Activated CD4-positive, alpha-beta T cell treated with anti-CD3 and anti-CD28 coated beads, Interleukin-2, amount 10 ng/mL, durations not matched to agents 7 days and 5 days (primary cell): ENCODE measurements at places on chromosomes 4 and X.

DNA sequence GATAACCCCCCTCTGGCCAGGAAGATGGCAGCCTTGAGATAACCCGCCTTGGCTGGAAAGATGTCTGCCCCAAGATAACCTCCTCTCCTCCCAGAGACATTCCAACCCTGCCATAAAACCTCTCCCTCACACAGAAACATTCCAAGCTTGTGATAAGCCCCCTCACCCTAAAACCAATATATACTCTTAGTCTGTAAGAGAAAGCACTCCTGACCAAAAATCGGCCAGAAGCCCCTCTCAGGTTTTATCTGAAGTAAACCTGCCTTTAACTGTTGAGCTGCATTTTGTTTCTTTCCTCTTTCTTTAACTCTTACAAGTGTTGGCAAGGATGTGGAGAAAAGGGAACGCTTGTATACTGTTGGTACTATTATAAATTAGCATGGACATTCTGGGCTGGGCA, 8.5 kb downstream of the ERCC6L start:
- DNase-seq: no peak

- no peak for DNase-seq
These were observed 1393.3 kb downstream of the ARAP2 start for GRCh38 chr4:34850968-34851367.

GRCh38 chr4:143377611-143378099, 41.0 kb downstream of the GAB1 start:
- DNase-seq: no peak

GRCh38 chrX:13369256-13370030, 49.6 kb upstream of the ATXN3L start:
- DNase-seq: no peak

DNA sequence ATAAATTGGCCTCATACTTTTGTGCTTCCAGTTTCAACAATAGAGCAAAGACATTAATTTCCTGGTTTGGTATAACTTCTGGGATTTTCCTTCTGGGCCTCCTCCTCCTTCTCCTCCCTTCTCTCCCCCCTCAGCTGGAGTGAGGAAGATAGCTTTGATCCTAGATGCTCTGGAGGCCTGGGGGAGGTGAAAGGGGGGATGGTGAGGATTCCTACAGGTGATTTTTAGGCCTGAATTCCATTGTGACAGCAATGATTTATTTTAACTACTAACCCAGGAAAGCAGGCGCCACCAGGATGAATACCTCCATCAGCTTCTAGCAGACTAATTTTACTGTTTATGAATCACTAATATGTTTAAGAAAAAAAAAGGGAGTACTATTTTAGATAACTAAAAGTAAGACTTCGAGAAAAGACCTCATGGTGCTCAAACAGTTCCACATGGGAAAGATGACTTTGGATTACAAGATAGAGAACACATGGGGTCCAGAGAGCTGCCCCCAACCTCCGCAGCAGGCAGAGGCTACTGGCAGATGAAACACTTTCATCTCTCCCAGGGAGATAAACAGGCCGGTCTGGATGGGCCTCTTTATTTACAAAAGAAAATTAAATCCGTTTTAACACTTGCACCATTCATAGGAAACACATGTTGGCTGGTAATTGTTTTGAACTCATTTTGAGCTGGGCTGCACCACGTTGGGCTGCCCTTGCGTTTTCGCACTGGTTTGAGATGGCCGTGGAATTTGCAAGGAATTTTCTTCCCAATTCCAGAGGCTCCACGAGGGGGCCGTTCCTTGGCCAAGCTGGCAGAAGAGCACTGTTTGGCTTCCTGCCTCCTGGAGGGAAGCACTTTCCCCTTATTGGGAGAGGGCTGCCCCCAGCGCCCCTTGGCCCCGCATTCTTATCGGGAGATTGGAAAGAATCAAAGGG, 125.1 kb upstream of the STX18 start:
- DNase-seq: no peak

DNA sequence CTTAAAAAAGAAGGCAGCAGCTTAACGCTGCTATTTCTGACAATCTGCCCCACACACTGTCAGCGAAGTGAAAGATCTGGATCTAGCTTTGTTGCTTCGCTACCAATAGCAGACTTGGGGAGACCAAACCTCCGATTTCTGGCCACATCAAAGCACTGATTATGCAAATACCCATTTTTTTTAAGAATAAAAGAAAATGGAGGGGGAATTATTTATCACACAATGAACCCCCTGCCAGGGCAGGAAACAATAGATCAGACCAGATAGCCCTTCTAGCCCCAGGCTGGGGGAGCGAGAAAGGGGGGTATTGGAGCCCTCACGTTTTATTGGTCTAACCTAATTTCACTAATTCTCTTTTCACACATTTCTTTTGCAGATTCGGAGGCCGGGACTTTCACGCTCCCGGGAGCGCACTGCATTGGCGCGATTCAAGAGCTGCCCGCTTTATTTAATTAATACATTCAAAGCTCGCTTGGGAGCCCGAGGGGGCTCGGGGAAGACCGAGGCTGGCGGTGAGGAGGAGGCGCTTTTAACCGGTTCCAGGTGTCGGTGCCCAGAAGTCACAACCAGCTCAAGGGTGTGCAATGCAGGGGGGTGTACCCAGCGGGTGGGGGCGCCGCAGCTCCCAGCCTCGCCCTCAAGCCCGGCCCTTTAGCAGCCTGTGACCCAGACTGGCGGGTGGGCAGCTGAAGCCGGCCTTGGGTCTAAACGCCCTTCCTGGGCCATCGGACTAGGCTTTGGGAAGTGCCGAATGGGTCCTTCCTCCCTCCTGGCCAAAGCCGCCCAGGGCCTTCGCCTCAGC, 5.5 kb downstream of the NEUROG2 start:
- DNase-seq: no peak

DNA sequence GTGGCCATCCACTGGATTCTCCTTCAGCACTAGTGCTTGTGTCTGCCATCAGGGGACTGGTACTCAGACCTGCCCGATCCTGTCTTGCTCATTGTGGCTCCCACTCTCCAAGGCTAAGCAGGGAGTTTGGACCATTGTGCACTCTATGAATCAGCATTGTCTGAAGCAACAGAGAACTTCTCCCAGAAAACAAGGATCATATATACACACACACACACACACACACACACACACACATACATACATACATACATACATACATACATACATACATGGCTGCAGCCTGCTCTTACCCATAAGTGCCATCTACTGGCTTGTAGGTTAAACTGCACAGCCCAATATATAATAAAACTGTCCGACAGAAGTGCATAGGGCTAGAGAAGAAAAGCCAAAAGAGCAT, 345.3 kb upstream of the LCORL start:
- DNase-seq: peak; percentile 8

DNA sequence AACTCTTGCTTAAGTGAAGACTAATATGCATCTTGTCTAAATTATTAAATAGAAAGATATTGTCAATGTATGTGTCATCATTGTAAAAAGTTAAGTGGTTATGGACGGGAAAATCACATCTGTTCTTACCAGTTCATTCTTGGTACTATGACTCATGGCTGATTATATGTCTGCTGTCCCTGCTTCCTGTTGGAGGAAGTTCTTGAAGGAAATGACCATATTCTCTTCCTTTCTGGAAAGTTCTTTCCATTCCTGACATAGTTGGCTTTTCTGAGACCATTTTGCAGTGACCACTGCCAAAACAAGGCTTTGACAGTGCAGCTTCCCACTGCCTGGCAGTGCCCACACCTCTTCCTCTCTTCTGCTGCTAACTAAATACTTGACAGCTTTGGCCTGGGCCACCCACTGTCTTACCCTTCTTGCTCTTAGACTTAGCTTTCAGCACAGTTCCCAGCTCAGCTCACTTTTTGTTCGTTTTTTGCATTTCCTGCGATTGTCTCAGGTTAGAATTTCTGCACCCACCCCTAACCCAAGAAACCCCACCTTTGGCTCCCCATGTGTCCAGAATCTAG, 13.2 kb upstream of the CLDN24 start:
- no peak for DNase-seq

- no peak for DNase-seq
These were observed 5.8 kb downstream of the DGAT2L6 start for GRCh38 chrX:70183091-70183490.

DNA sequence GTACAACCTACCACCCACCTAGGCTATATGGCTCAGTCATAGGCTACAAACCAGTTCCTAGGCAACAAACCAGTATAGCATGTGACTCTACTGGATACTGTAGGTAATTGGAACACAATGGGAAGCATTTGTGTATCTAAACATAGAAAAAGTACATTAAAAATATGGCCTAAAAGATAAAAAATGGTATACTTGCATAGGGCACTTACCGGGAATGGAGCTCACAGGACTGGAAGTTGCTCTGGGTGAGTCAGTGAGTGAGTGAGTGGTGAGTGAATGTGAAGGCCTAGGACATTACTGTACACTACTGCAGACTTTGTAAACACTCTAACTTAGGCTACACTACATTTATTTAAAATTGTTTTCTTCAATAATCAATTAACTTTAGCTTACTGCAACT, 139.2 kb upstream of the RBPJ start:
- DNase-seq: no peak

DNA sequence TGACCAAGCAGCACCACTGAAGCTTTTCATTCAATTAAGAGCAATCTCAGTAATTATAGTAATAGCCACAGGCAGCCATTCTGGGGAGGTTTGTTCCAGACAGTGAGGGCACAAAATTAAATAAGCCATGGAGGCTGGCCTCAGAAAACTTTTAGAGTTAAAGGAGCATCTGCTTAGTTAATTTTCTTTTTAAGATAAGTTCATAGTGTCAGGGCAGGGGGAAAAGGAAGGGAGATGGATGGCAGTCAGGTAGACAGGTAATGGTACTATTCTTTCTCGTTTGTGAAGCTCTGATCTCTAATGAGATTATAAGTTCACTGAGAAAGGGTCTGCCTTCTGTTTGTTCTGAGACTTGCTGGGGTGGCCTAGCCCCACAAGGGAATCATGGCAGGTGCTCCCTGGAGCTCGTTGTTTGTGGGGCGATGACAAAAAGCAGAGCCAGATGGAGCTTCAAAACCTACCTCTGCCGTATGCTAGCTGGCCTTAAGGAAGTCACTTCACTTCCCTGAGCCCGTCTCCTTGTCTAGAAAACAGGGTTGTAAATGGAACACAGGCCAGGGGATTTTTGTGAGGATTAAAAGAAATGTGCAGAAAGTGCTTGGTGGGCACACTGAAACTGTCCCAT, 44.6 kb upstream of the FGFBP2 start:
- no peak for DNase-seq

GRCh38 chr4:114312338-114312737, 286.3 kb upstream of the UGT8 start:
- no peak for DNase-seq

DNA sequence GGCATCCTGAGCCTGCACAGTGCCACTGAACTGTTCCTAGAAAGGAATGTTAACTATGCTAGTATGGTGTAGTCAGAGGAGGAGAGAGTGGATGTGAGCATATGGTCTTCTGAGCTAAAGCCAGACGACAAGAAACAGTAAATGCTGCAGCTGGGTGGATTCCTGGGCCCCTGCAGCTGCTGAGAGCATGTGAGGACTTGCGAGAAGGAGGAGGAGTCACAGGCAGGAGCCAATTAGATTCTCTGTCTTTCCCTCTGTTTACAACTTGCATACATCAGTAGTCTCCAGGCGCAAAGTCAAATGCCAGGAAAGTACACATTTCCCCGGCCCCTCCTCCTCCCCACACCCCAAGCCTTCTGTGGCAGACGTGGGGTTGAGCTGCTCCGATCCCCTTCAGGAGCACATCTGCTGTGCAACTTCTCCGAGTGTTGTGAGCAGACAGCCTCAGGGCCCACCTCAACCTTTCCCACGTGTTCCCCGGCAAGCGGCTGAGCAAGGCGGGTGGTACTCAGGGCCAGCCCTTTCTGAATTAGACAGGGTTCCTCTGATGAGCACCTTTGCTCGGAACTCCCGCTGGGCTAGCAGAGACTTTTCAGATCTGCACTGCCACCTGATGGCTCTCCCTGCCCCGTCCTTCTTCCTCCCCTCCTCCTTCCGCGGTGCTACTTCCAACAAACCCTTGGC, 108.7 kb upstream of the ATP6AP2 start:
- DNase-seq: peak; percentile 8

DNA sequence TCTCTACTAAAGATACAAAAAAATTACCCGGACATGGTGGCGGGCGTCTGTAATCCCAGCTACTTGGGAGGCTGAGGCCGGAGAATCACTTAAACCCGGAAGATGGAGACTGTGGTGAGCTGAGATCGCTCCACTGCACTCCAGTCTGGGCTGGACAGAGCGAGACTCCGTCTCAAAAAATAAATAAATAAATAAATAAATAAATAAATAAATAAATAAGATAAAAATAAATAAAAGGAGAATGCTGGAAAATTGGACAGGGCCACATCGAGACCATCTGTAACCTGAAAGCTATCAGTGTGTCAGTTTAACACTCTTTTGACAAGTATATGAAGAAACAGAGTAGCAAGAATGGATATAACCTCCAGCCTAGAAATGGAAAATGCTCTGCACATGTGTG, 15.7 kb upstream of the FAT1 start:
- no peak for DNase-seq

- no peak for DNase-seq
These were observed 82.6 kb downstream of the FHDC1 start for GRCh38 chr4:153018684-153019083.

- no peak for DNase-seq
These were observed 2.2 kb downstream of the EMD start for GRCh38 chrX:154381271-154381670.

DNA sequence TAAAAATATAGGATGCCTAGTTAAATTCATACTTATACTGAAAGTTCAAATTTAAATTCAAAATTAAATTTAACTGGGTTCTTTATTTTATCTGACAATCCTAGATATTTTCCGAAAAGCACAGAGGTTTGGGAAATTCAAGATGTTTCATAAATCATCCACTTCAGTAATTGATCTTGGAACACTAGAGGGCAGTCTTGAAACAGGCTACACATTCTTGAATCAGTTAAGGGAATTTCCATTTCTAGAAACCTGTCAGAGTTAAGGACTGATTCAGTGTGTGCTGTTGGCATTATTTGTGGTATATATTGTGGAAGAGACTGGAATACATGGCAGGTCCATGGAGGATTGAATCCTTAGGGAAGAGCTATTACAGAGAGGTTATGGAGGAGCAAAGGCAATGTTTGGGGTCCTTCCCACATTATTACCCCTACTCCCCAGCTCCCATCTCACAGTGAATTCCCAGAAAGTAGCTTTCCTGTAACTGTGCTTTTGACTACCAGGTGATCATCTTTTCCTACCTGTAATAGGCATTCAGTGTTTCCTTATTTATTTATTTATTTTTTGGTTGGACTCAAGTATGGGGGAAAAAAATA, 92.9 kb downstream of the EGF start:
- peak; percentile 44 for DNase-seq

GRCh38 chr4:55345054-55345453, 988 bp upstream of the SRD5A3 start:
- DNase-seq: no peak

DNA sequence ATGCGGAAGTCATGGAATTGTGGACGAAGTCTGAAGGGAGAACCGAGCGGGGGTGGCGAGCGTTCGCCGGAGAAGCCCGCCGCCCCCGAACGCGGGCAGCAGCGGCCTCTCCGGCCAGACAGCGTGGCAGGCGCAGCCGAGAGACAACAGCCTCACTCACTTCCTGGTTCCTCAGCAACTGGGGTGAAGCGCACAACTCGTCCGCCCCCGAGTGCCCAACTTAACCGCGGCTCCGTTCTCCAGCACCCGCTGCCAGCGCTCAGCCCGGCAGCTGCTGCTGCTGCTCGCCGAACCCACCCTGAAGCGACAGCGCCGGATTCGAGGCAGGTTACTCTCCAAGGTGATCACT, 68.0 kb downstream of the NOCT start:
- peak; percentile 68 for DNase-seq

GRCh38 chr4:125459531-125459930, 144.8 kb downstream of the FAT4 start:
- no peak for DNase-seq
